ENCODE measurements at places on chromosomes 7 and 10.

- DNase-seq, result no peak
Measured at GRCh38 chr7:48192996-48193395, 21.7 kb downstream of the ABCA13 start.

GRCh38 chr7:122123746-122124145 lies 20.3 kb downstream of the AASS start:
- no peak for DNase-seq

GRCh38 chr7:117810642-117811512 lies 62.4 kb downstream of the CTTNBP2 start:
- DNase-seq, result no peak

GRCh38 chr10:35056686-35057085 lies 33.5 kb downstream of the CUL2 start:
- DNase-seq, result no peak

- DNase-seq, result peak; percentile 67
Measured at GRCh38 chr10:4353964-4354363, 472.0 kb upstream of the AKR1E2 start.

- DNase-seq, result peak; percentile 86
Measured at GRCh38 chr10:70132098-70133029, at the start of gene AIFM2. TSS of gene AIFM2 (minus strand) at chr10:70132825. CDS start at chr10:70124084, 8,741 bp downstream.
